ENCODE measurements at places on chromosomes 6 and 20. TPM values are rescaled to one million over a fixed set of nuclear protein-coding genes. Genes with fewer than 3 reads are reported as not detected.

GJA1 gene
- 155 TPM for total RNA-seq

TUBB1 gene
- 3.1 TPM for total RNA-seq

EBF4 gene
- total RNA-seq: 12.6 TPM

PRKN gene
- 13.0 TPM for total RNA-seq

PPIL6 gene
- 3.6 TPM for total RNA-seq

ADGB gene
- total RNA-seq: 34.6 TPM

DNA sequence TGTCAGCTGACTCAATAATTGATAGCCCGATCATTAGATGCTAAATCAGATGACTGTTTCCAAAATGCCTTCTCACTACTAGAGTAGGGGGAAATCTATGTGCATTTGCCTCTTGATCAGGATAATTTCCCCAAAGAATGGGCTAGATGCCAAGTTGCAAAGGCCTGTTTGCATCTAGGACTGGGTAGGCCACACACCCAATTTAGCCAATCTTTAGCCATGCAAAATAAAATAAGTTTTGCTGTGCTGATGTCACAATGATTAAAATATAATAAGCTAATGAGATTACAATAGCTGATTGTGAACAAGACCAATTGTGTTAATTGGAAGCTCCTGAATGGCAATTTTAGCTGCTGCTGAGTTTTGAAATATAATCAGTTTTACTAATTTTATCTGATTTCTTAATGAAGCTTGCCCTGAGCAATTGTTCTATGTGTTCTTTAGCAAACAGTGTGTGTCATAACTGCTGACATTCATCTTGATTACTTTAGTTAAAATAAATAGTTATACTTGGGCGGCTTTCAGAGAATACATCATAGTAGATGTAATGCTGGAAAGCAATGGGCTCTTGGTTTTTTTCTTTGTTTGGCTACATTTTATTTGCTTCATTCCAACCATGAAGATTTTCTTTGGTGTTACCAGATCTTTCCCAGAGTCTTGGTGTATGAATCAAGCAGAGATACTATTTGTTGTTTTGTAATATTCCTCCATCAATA lies 973.2 kb upstream of the SLC35B3 start:
- DNase-seq: no peak

DNA sequence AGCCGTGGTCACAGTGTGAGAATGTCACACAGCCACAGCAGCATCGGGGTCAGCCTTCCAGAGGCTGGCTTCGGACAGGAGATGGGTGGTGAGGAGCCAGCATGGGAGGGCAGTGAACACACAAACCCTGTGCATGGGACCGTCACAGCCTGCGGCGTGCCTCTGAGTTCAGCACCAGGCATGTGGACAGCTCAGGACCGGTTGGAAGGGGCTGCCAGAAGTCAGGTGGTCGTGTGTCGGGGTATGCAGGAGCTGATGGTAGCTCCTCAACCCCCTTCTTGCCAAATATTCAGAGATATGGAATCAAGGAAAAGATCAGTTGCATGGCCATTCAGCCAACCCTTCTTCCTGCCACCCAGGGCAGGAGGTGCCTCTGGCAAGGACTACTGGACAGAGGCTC lies 28.2 kb downstream of the MYT1 start:
- no peak for DNase-seq

DNA sequence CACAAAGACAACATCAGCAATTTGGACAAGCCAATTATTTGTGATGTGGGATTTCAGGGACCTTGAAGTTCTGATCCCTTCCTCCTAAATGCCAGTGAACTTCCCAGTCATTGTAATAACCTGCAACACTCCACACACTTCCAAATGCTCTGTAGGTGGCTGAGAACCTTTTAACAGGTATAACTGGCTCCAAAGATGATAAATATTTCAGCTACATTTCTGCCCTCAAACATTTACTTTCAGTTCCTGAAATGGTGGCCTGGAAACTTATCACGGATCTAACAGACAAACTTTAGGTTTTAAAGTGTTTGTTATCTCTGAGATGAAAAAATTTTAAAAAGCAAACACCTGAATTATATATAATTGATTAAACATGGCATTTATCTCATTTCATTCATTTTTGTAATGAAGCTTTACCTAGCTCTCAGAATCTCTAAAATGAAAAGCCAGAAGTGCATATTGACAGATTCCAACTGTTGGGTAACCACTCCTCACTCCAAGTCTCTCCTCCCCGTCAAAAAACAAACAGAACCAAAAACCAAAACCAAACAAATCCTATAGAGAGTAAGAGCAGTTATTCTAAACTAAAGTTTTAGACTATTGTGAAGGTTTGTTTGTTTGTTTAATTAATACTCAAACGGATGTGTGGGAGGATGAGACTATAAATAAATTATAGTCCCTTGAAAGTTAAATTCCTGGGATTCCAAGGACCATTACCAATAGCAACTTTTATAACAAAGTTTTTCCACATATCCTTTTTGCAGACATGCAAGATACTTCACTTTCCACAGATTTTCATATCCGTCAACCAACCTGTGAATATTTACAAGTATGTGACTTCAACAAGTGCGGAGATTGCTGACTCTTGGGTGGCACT lies 12.4 kb upstream of the KIAA0408 start:
- DNase-seq: no peak

DNA sequence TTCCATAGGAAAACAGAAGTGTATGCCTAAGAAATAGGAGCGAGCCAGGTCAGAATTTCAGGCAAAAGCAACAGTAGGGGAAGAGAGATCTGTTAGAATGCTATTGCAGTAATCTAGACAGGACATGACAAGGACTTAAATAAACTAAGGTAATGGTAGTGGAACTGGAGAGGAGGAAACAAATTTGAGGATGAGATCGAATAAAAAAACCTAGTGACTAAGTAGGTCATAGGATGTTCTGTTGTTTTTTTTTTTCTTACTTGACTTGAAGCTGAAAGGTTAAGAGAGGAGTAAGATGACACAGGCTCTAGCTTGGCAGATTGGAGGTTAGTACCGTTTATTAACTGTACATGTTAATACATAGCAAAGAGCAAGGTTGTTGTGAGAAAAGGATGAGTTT lies 28.6 kb downstream of the ORC3 start:
- no peak for DNase-seq

DNA sequence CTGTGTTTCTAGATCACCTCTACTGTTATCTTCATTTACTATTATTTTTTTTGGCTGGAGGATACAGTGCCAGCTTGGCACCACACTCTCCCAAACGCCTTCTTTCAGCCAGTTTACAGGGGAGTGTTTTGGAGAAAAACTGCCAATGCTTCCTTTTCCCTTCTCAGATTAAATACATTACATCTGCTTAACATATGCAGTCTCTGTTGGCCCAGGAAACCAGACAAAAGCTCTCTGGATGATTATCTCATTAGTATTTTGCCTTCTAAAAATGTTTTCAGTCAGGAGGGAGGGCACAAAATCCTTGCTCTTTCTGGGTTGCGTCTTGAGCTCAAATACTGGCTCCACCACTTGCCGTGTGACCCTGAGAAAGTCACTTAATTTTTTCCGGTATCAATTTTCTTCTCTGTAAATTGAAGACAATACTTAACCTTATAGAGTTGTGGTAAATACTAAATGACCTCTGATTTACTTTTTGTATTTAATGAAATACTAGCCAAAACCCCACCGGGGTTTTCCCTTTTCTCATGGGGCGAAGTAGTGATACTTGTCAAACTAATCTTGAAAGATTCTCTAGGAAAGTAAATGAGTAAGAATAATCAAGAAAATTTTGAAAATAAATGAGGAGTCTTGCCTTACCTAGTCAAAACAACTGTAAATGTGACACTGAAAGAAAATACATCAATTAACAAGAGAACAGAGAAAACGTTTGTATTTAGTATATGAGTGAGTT lies 146.2 kb downstream of the MMS22L start:
- DNase-seq: no peak

DNA sequence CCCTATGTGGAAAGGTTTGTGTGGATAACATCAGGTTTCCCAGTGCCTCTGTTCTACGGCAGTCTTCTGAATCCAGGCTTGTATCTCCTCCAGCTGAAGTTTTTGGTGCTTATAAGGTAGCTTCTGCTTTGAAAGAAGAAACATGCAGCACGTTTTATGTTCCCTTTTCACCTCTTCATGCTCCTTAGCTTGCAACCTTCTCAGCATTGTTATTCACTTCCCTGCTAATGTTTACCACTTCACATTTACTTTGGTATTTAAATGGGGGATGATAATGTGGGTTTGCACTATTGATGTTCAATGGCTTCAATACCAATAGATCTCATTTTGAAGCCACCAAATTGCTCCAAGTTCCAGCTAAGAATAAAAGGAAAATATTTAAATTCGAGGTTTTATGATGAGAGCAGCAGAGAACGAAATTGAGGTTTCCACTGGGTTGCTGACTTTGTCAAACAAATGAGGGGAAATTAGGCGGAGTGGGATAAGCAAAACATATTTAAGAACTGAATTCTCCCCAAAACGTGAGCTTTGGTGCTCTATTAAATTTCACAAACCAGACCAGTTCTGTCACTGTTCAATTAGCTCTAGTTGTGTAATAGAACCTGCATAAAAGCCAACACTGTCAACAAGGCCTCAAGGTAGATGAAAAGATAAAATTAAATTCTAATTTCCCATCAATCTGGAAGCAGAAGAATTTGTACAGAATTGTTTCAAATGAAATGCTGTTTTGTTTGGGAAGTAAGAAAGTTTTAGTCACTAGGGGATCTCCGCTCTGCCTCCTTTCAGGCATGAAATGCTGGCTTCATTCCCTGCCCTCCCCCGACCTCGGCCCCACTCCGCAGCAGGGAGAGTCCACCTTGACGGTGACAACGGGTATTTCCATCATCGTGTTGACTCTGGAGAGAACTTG lies 1.4 kb downstream of the IL22RA2 start:
- no peak for DNase-seq

GRCh38 chr6:108733706-108734265 lies 114.4 kb upstream of the ARMC2 start:
- no peak for DNase-seq
